Activated CD4-positive, alpha-beta T cell treated with anti-CD3 and anti-CD28 coated beads, Interleukin-2, amount 50 U/mL, for 48 hours (primary cell): ENCODE measurements at places on chromosomes 11 and 22.

DNA sequence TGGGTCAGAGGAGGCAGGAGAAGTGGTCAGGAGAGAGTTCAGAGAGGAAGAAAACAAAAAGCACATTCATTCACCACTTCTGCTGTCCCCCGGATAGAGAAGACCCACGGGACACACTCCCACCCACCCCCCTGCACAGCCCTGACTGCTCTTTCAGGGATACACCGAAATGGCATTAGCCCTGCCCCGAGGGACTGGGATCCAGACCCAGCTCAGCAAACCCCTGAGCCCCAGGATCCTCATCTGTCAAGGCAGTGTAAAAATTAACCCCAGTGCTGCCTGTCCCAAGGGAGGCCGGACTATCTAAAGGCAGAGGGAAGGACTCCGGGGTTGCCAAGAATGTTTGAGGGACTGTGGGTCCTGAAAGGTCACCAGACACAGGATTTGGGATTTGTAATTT is 31.2 kb downstream of the TPBGL start:
- DNase-seq: no peak

GRCh38 chr11:70727899-70728620 is 329.7 kb downstream of the CTTN start:
- no peak for DNase-seq

DNA sequence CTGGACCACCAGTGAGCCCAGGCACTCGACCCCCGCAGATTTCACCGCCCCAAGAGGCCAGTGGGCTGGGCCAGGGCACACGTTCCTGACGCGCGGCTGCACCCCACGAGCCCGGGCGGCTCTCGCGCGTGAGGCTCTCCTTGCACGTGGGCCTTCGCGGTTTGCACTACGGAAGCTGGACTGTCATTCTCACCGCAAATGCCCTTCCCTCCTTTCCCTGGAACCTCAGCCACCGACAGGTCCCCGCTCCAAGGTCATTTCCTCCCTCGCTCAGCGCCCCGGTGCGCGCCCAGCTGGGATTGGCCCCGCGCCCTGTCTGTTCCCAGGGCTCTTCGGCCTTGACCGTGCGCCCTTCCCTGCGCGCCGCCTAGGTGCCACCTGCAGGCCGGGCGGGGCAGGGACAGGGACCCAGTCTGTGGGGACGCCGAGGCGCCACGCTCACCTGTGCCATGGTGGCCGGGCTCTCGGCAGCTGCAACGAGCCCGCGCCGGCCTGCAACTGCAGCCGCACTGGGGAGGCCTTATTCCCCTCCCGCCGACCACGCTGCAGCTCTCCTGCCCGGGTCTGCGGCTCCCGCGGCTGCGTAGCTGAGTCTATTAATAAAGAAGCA is 2.1 kb upstream of the CPT1A start:
- peak; percentile 78 for DNase-seq

DNA sequence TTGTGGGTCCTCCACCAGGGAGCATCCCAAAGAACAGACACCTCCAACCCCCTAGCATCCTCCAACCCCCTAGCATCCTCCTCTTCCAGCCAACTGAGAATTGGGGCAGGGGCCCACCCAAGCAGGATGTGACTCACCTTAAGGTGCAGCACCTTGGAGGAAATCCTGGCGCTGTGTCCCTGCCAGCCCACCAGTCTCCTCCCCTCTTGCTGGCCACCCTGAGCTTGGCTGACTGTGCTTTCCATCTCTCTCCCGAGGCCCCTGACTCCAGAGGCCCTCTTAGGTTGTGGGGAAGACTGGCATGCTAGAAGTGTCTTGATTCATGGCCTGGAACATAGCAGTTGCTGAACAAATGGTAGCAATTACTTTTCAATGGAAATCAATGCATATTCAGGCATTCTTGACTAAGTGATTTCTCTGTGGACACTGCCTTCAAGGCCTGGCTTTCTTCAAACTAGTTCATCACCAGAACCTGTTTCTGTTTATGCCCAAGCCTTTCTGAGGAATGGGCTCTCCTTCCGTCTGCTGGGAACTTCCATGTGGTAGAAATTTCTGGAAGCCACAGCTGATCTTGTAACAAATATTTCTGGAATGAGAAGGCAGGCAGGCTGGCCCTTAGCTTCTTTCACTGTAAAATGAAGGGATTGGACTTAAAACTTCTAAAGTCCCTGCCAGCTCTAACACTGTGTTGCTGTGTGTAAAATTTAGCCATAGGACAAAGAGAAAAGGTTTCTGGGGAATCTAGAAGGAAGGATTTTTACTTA is 60.5 kb downstream of the CEP164 start:
- no peak for DNase-seq

DNA sequence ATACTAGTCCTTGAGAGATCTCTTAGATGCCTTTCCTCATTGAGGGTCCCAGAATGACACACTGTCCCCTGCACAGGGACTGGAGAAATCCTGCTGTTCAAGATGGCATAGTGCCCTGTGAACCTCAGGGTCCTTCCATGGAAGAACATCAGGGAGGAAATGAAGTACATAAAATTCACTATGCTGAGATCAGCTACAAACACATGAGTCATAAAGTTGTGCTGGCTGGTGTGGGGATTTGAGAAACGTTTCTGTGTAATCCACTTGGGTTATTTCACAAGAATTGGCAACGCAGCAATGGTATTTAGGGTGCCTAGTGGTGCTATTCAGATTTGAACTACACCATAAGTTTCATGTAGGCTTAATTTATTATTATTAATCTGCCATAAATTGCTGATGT is 174.4 kb downstream of the MAML2 start:
- DNase-seq: no peak

GRCh38 chr11:65209711-65210360 is 28.1 kb downstream of the CAPN1 start:
- no peak for DNase-seq

DNA sequence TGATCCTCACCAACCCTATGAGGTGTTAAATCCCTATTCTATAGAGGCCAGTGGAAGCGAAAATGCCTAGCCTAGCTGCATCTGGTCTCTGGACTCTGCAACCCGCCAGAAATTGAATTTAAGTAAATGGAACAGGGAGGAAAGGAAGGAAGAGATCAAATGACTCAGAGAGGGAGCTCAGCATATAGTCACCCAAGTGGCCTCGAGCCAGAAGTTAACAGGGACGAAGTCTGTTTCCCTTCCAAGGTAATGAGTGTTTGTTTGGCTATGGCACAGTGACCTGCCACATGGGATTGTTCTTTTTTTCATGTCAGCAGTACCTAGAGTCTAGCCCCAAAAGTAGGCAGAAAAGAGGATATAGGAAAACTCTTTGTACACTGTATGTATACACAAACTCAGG is 66.3 kb downstream of the PAK1 start:
- no peak for DNase-seq

GRCh38 chr22:41768430-41768829 is 32.0 kb upstream of the CCDC134 start:
- DNase-seq: no peak

GRCh38 chr11:6498121-6498520 is 1.0 kb downstream of the DNHD1 start:
- no peak for DNase-seq

DNA sequence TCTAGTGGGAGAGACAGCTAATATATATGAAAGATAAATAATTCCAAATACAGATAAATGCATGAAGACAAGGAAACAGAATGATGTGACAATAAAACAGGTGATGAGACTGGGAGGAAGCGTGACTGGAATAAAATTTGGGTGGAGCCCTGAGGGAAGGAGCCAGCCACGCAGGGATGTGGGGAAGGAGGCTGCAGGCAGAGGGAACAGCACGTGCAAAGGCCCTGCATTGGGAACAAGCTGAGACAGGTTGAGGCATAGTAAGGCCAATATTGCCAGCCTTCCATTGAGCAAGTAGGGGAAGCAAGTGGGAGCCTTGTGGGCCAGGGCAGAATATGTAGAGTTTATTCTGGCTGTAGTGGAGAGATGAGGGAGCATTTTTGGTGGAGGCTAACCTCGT is 107.5 kb upstream of the CRYBB3 start:
- DNase-seq: no peak

DNA sequence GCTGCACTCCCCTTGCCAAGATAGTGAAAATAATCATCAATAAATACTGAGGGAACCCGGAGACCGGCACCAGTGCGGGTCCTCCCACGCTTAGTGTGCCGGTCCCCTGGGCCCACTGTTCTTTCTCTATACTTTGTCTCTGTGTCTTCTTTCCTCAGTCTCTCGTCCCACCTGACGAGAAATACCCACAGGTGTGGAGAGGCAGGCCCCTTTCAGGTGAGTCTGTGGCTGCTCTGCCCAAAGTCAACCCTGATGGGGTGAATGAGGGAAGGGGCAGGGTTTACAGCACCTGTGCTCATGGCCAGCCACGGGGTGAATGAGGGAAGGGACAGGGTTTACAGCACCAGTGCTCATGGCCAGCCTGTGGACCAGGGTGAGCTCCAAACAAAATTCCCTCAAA is 4.7 kb downstream of the BET1L start:
- no peak for DNase-seq

GRCh38 chr11:14026961-14027360 is 64.4 kb downstream of the SPON1 start:
- DNase-seq: no peak

DNA sequence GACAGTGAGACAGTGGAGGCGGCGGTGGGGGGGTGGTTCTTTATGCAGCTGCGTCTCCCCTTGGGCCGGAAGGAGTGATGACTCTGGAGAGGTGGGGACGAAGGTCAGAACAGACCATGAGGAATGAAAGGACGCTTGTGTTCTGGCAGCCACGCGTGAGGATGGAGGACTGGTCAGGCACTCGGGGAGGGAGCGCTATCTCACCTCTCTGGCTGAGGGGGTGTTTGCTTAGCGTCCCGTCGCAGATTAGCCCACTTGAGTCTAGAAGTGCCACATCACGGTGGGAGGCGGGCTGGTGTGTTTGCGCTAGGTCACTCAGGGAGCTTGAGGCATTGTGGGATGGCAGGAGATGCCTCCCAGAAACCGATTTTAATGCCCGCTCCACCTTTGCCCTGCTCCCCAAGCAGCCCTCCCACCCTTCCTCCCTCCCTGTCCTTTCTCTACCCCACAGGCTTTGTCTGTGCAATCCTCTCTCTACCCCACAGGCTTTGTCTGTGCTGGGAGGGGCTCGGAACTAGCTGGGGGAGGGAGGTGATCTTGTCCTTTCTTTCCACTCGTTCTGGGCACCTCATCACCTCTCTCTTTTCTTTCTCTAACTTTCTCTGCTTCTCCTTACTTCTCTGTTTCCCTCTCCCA is 97.8 kb downstream of the PKNOX2 start:
- no peak for DNase-seq

DNA sequence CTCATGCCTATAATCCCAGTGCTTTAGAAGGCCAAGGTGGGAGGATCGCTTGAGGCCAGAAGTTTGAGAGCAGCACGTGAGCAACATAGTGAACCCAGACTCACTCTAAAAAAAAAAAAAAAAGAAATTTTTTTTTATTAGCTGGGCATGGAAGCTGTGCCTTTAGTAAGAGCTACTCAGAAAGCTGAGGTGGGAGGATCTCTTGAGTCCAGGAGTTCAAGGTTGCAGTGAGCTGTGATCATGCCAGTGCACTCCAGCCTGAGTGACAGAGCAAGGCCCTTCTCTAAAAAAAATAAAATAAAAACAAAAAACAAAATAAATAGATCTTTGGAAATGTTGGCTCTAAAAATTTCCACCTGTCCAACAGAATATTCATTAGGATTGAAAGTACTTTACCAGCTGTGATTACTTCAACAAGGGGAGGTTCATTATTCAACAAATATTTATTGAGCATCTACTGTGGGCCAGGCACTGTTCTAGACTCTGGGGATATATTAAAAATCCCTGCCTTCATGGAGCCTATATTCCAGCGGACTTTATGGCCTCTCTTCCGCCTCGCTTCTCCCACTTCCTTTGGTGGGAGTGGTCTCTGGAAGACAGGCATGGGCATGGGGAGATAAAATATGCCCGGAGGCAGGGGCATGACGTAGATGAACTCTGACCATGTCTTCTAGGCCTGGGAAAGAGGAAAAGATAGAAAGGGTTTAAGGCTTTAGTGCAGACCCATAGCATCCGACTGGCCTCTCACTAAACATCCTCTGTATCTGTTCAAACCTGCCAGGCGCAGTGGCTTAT is 47.9 kb downstream of the AHNAK start:
- no peak for DNase-seq

DNA sequence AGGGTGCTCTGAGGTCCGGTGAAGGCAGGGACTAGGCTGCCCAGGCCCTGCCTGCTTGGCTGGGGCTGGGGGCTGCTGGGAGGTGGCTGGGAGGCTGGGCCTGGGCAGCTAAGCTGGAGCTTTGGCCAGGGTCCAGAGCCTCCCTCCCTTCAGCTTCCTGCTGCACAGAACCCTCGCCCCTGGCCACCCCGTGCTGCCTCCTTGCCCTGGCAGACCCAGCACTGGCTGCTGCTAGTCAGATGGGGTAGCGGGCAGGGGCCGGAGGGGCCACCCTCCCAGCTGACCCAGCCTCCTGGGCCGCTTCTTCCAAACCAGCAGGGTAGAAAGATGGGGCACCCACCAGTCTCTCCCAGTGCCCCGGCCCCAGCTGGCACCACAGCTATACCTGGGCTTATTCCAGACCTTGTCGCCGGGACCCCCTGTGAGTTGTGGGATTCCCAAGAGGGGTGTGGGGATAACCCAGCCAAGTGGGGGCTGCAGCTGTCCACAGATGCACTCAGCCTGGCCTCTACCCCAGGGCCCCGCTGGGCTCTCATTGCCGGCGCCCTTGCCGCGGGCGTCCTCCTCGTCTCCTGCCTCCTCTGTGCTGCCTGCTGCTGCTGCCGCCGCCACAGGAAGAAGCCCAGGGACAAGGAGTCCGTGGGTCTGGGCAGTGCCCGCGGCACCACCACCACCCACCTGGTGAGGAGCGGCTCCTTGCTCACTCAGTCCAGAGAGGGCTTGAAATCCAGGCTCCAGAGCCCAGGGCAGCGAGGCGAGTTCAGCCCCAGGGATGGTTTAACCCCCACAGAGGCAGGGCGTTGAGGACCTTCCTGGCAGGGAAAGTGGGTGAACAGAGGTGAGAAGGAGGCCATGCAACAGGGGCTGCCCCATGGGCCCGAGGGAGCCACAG is at the start of gene SYT8:
TSS of gene SYT8 (plus strand) at position 212 of the 892 bp plus-strand sequence. CDS start at position 328, 116 bp downstream.
- DNase-seq: no peak

DNA sequence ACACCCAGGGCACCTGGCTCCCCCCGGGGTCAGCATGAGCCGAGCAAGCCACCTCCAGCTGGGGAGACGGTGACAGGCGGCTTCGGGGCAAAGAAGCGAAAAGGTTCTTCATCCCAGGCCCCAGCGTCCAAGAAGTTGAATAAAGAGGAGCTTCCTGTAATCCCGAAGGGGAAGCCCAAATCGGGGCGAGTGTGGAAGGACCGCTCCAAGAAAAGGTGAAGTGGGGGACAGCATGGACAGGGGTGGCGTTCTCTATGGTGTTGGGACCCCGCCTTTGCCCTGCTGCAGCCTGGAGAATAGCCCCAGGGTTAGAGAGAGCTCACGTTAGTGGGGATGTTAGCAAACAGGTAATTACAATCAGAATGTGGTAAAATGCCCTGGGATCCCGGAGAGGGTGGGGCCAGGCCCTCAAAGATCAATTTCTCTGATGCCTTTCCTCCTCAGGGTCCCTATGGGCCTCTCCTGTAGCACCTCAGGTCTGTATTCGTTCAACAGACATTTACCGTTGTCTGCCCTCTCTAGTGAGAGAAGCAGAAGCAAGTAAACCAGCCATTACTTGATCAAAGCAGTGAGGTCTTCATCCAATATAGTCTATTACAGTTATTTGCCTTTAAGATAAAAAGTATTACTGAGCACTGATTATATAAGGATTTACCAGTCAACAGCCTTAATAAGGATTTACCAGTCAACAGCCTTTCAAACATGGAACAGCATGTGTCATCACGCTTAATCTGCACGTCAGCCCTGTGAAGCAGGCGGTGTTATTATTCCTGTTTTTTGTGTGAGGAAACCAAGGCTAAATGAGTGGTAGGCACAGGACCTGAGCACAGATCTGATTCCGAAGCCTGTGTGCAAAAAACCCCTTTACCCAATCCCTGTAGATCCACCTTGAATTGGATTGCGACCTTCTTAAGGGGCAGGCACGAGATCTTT is 1.0 kb downstream of the CCDC86 start:
- no peak for DNase-seq

GRCh38 chr11:74559110-74559933 is 33.1 kb upstream of the POLD3 start:
- no peak for DNase-seq
